ENCODE measurements at places on chromosomes 1 and 21.

- no peak for DNase-seq
Observed at GRCh38 chr1:65719391-65719790, 73.3 kb upstream of the PDE4B start.

DNA sequence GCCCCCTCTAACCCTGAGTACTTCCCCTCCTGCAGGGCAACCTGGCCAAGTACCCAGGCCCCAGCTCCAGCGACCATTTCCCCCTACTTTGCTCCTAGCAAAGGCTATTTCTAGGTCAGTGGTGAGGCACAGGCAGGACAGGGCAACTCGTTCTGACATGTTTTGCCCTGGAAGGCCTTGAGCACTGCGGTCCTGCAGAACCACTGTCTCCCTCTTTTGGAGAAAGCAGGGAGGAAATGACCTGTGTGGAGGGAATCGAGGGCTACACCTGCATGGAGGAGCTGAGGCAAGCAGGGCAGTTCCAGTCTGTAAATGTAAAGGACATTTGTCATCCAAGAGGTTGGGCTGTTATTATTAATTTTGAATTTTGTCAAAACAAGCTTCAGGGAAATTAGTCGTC, 99.1 kb downstream of the PPIAL4G start:
- no peak for DNase-seq

- no peak for DNase-seq
Observed at GRCh38 chr1:46034601-46035516, 97.6 kb downstream of the PIK3R3 start.

GRCh38 chr1:62144238-62144831, 50.3 kb upstream of the L1TD1 start:
- DNase-seq = no peak

DNA sequence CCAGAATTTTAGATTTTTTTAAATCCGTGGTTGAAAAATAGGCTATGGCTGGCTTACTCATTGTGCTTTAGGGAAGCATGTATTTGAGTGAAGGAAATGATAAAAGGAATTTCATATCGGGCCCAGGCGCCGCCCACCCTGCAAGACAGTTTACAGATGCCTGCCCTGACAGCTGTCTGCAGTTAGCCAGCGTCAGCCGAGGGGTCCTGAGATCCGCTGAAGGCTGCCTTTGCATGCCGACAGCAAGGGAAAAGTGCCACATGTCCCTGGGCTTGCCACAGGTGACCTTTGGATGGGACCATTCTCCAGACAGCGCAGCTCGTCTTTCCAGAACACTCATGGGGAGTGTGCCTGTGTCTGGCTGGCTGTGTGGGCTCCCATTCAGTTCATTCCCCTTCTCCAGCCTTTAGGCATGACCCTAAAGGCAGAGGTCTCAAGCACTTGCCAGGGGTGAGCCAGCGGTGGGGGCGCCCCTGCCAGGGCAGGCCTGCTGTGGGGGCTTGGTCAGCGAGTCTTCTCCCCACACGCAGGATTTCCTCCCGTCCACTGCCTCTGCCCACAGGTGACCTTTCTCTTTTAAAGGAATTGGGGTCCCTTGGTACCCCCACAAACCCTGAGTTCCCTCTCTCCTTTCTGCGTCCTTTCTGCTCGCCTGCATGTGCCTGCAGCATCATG, 46.1 kb upstream of the TRAPPC10 start:
- DNase-seq = no peak

DNA sequence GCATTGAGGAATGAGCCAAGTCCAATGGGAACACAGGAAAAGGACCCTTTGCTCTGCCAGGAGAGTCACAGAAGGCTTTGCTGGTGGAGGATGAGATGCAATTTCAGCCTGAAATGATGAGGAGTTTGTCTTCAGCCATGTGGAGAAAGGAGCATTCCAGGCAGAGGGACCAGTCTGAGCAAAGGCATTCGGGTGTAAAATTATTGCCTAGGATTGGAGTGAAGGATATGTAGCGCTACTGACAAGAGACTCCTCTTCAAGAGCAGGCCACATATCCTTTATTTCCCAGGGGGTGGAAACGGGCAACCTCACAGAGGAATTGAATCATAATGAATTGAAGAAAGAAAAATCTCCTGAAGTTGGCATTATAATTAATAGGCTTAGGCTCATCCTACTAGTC, 1.1 kb upstream of the CSF1 start:
- no peak for DNase-seq

DNA sequence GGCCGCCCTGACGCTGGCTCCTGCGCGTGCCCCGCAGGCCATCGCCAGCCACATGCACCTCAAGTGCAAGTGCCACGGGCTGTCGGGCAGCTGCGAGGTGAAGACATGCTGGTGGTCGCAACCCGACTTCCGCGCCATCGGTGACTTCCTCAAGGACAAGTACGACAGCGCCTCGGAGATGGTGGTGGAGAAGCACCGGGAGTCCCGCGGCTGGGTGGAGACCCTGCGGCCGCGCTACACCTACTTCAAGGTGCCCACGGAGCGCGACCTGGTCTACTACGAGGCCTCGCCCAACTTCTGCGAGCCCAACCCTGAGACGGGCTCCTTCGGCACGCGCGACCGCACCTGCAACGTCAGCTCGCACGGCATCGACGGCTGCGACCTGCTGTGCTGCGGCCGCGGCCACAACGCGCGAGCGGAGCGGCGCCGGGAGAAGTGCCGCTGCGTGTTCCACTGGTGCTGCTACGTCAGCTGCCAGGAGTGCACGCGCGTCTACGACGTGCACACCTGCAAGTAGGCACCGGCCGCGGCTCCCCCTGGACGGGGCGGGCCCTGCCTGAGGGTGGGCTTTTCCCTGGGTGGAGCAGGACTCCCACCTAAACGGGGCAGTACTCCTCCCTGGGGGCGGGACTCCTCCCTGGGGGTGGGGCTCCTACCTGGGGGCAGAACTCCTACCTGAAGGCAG, 23.4 kb upstream of the ARF1 start:
- no peak for DNase-seq

GRCh38 chr1:154599658-154600057, 8.3 kb downstream of the ADAR start:
- DNase-seq = no peak

DNA sequence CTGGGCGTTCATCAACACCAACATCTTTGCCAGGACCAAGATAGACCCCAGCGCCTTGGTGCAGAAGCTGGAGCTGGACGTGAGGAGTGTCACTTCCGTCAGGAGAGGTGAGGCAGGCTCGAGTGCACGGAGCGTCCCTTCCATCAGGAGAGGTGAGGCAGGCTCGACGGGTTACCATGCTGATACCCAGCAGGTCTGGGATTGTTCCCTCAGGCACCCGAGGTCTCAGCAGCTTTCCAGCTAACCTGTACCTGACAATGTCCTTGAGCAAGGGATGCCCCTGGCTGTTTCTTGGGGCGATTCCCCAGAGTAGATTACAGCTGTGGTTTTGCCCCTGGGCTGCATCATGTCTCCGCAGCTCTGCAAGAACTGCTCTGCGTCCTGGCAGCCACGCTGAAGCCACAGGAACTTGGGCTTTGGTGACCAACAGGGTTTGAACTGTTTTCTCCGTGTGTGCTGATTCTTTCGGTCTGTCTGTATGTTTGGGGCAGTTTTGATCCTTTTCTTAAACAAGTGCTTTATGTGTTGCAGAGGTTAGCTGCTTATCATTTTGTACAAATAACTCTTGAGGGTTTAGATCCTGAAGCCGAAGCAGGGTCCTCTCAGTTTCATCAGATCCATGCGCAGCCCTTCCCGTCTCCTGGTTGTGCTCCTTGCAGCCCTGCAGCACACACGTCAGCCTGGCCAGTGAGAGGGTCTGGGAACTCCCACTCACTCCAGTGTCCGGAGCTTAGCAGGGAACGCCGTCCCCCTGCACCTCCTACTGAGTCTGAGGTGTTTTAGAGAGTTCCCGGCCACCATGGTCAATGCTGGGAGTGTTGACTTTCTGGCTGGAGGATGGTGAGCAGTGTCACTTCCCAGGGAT, 4.1 kb downstream of the SLX9 start:
- no peak for DNase-seq

- no peak for DNase-seq
Observed at GRCh38 chr21:14630556-14631069, 84.5 kb upstream of the SAMSN1 start.

DNA sequence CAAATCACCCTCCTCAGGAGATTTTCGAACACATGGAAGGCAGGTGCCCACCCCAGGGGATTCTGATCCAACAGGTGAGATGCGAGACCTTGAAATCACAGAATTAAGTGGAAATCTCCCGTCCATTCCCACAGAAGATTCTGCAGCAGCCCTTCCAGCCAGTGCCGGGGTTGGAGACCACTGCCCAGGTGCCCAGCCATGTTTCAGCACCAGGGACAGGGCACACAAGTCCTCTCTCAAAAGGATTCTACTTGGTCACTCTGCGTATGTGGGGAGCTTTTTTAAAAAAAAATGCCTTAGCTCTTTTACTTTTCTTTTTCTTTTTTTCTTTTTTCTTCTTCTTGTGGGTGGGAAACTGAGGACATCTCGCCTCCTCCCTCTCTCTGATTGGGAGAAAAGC, 80.7 kb downstream of the VWA5B1 start:
- no peak for DNase-seq

- no peak for DNase-seq
Observed at GRCh38 chr1:94670273-94670672, 128.7 kb upstream of the F3 start.

DNA sequence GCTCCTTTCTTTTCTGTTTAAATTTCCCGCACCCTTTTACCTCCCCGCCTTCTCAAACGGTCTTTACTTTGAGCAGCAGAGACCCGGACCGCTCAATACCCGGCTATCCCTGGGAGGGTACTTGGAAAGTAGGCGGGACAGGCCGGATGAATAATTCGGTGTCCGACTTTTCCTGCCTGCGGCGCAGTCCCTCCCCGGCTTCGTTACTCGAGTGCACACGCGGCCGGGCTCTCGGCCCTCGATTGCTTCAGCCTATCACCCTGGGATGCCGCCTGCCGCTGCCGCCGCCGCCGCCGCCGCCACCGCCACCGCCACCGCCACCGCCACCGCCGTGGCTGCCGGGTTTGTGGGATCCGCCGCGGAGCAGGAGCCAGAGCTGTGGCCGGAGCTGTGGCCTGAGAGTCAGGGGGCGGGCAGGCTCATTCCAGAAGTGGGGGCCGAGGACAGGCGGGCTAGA, 382 bp upstream of the RASAL2 start:
- DNase-seq = no peak

GRCh38 chr21:38822778-38823238, 17.1 kb downstream of the ETS2 start:
- no peak for DNase-seq

DNA sequence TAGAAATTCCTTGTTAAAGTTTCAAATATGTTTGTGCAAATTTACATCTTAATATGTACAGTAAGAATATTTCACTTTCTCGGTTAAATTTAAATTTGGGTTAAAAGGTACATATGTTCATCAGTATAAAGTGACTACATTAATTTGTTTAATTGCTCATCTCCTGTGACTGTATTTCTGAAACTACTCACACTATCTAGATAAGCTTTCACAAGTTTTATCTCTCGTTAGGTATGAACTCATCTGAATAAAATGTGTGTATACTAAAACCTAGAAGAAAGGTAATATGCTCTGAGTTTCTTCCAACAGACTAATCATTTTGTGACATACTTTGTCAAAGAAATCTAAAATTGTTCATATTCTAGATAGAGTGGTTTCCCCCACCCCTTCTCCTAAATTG, 150.7 kb downstream of the PATJ start:
- DNase-seq = no peak

- DNase-seq = no peak
Observed at GRCh38 chr1:92709738-92710137, 75.2 kb downstream of the EVI5 start.

DNA sequence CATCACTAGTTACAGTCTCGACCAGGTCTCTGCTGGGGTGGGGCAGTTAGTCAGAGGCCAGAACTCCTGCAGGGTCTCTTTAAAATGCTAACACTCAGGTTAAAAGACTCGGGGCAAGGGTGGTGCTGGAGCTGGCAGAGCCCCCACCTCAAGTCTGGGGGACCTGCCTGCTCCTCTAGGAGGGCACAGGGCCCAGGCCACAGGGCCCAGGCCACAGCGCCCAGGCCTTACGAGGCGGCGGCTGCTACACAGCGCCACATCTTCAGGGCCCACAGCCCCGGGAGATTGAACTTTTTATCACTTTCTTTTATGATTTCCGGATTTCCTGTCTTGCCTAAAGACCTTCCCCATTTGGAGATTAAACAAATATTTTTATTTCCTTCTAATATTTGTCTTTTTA, 10.4 kb downstream of the MPZ start:
- DNase-seq = no peak

DNA sequence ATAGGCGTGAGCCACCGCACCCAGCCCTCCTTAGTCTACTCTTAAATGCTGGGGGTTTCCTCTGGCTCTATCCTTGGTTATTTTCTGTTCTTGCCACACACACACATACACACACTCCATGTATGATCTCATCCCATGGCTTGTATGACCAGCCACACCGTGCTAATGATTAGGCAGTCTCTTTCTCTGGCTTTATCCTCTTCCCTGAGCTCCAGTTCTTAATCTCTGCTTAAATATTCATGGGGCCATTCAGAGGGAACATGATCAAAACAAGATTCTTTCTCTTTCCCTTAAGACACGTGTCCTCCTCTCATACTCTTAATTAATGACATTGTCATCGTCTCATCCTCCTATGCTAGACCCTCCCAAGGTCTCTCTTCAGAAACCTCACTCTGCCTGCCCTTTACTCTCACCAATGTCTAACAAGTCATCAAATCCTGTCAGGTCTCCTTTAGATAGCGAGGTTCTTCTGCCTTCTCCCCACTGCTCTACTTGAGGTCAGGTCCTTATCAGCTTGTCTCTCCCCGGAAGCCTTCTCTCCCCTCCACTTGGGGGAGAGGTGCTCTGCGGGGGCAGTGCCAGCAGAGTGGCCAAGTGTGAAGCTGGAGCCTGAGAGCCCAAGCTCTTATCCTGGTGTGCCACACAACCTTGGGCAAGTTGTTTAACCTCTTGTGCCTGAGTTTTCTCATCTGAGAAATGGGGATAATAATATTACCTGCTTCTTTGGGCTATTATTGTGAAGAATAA, 83.0 kb upstream of the GNG12 start:
- DNase-seq = no peak

GRCh38 chr1:162885265-162885664, 24.3 kb upstream of the CCDC190 start:
- no peak for DNase-seq

- no peak for DNase-seq
Observed at GRCh38 chr1:208681878-208682663, 437.9 kb upstream of the PLXNA2 start.

GRCh38 chr1:96533820-96534219, 187.8 kb upstream of the PTBP2 start:
- DNase-seq = no peak

- no peak for DNase-seq
Observed at GRCh38 chr1:38528623-38529022, 330.9 kb downstream of the RRAGC start.
